Activated T-cell treated with anti-CD3 and anti-CD28 coated beads for 48 hours (primary cell): ENCODE measurements at places on chromosomes 13 and 19.

DNA sequence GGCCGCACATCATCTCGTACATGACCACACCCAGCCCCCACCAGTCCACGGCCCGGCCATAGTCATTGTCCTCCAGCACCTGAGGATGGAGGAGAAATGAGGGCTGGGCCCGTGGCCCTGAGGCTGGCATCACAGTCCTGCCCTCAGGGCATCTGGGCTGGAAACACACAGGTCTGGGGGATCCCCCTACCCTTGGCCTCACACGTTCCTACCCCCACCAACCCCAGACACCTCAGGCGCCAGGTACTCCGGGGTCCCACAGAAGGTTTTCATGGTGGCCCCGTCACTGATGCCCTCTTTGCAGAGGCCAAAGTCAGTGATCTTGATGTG lies 9.5 kb upstream of the CCNP start:
- DNase-seq, result no peak

DNA sequence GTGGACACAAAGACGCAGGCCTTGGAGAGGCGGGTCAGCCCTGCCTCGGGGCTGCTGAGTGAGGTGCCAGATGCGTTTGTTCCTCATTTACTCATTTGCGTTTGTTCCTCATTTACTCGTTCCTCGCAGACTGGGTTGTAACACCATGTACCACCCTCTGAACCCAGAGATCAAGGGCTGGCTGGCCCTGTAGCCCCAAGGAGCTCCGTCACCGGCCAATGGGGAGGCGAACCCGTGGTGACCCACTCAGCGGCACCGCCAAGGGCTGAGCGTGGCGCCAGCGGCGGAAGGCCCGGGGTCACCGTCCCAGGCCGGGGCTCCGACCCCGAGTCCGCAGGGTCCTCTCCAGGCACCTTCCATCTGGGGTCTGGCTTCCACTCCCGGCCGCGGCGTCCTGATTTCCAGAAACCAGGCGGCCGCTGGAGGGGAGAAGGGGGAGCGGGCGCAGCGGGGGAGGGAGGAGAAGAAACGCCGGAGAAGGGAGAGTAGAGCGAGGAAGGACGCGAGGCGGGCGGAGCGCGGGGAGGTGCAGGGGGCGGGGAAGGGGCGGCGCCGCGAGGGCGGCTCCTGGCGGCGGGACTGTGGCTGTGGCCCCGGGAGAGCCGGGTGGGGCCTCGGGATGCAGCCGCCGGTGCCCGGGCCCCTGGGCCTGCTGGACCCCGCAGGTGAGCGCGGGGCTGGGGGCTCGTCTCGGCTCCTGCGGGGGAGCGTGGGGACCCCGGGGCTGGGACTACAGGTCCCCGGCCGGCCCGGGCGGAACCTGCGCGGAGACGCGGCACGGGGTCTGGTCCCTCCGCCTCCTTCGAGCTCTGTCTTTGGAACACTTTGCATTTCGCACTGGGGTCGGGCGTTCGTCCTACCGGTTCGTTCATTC lies at the start of gene TMEM255B:
TSS of gene TMEM255B (plus strand) at position 576 of the 874 bp plus-strand sequence. CDS start at position 620, 44 bp downstream.
- DNase-seq, result peak; percentile 71

DNA sequence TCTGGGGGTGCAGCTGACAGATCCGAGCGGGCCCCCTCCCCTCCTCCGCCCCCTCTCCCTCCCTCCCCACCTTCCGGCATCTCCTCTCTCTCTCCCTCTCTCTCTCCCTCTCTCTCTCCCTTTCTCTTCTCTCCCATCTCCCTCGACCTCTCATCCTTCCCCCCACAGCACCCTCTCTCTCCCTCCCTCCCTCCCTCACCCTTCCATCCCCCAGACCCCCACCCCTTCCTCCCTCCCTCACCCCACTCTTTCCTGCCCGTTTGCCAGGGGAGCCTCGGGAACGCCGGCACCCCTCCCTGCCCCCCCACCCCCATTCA lies 666 bp downstream of the CELF5 start:
- DNase-seq, result no peak

DNA sequence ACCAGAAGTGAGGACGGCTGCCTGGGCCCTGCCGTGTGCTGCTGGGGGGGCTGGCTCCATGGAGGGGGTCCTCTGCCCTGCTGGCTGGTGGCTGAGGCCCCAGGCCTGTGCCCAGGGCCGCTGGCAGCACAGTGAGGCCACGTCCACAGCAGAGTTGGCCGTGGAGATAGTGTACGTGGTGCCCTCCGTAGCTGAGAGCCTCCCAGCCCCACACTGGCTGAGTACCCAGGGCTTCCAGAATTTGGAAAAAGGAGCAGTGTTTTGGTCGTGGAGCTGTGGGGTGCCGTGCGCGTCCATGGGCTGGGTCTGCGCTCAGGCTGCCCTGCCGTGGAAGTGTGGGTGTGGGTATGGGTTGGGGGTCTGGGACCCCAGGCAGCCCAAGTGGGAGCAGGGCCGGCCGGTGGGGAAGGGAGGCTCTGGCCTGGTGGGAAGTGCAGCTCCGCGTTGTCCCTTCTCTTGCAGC lies 5.9 kb downstream of the PTBP1 start:
- DNase-seq, result no peak

- DNase-seq, result no peak
Observed at GRCh38 chr19:42052241-42052863, 17.7 kb downstream of the GRIK5 start.

DNA sequence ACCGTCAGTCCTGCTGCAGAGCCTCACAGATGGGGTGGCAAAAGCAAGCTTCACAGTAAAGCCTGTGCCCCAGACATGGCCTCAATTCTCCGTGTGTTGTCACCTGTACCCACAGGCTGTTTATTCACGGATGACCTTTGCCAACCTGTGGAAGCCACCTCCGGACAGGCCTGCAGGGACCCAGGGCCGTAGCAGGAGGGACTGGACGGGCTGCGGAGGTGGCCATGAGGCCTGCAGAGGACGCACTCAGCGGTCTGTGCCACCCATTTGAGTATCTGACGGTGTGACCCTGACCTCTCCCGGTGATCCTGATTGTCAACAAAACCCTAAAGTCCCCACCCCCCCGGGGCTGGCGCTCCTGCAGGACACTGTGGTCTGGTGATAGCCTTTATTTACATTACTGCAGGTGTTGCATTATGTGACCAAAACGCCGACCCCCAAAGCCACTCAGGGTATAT lies 7.8 kb upstream of the KLF16 start:
- no peak for DNase-seq

GRCh38 chr13:98697791-98698190 lies 54.7 kb downstream of the SLC15A1 start:
- DNase-seq, result no peak

DNA sequence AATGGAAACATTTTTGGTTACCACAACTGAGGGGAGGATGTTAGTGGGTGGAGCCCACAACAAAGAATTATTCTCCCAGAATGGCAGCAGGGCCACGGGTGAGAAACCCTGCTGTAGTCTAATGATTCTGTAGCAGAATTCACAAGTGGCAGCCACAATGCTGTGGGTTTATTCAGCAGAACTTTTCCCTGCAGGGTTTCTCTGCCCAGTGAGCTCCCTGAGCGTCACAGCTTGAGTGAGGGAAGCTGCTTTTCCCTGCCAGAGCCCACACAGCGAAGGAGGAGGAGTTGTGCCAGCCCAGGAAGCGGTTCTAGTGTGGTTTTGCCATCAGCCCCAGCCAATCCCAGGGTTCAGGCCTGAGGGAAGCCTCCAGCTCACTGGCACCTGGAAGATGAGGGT lies 4.4 kb downstream of the ATP12A start:
- no peak for DNase-seq

DNA sequence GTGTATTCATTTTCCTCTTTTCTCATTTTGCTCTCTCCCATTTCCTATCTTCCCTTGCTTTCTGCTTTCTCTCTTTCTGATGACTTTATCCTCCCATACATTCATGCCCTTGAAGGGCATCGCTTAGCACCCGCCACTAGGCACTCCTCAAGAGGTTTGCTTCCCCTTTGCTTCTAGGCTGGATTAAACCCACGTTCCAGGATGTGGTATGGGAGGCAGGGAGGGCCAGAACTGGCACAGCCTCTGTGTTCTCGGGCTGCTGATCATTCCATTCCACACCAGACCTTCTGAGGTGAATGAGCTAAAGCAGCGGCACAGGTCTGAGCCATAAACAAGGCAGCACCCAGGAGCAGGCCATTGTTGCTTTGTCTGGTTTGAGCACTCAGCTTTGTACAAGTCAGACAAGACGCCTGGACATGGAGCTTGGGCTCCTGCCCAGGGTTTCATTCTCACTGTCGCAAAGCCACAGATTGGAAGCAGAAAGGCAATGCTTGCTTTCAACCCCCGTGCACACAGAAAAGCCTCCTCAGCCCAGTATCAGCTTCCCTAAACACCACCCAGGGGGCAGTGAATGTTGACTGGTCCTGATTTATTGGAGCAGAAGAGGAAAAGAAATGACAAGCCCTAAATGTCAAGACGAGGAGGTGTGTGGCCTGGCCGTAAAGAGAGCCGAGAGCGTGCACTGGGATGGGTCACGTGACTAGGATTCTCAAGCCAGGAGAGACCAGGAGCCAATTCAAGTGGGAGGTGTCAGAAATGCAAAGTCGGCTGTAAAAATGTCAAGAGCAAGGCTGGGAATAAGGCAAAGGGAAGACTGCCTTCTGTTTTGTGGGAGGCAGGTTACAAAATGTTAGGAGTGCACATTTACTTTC lies 218.0 kb upstream of the SERP2 start:
- DNase-seq, result no peak

DNA sequence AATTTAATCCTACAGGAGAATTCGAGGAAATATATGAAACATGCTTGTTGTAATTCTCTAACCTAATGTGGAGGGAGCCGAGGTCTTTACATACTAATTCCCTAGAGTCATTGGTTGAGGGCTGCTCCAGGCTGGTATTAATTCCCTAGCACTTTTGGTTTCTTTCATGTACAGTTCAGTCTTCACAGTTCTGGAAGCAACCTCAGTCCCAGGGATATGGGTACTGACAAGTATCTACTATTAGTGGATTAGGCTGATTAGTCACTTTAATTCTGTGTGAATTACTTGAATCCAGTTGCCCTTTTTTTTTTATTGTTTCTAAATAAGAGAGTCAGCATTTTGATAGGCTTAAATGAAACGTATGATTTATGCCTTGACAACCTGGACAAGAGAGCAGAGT lies 172.3 kb upstream of the HTR2A start:
- DNase-seq, result no peak

DNA sequence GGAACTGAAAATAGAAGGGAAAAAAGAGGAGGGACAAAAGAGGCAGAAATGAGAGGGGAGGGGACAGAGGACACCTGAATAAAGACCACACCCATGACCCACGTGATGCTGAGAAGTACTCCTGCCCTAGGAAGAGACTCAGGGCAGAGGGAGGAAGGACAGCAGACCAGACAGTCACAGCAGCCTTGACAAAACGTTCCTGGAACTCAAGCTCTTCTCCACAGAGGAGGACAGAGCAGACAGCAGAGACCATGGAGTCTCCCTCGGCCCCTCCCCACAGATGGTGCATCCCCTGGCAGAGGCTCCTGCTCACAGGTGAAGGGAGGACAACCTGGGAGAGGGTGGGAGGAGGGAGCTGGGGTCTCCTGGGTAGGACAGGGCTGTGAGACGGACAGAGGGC lies at the start of gene CEACAM5:
TSS of gene CEACAM5 (plus strand) at position 146 of the 400 bp plus-strand sequence. CDS start at position 252, 106 bp downstream.
- DNase-seq, result no peak

DNA sequence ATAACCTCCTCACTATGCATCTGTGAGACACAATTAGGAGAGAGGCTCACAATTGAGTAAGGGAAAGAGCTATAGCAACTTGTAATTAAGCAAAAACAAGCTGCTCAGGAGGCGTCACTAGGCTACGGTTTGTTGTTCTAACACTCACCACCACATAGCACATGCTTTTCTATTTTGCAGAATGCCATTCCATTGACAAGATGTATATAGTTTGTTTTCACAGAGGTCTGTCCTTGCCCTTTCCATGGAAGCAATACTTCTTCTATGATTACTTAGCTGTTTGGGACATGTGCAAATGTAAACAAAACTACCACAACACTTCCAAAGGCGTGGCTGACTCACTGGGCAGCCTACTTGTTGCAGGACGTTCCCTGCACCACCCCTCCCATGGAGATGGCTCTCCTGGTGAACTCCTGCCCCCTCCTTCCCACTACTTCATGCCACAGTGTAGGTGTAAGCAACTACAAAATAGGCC lies 33.9 kb upstream of the FAM216B start:
- no peak for DNase-seq

GRCh38 chr19:35184267-35184666 lies 29.7 kb downstream of the FXYD5 start:
- no peak for DNase-seq

DNA sequence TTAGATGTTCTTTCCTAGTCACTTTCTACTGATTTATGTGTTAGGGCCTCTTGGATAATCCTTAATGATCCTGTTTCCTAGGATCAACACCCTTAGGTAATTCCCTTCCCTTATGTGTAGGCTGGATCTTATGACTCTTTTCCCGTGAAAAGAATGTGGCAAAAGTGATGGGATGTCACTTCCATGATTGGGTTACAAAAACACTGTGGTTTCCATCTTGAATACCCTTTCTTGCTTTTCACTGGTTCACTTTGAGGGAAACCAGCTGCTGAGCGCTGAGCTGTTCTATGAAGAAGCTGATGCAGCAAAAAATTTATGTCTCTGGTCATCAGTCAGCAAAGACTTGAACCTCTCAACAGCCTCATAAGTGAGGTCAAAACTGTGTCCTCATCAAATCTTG lies 609.4 kb downstream of the OLFM4 start:
- no peak for DNase-seq

DNA sequence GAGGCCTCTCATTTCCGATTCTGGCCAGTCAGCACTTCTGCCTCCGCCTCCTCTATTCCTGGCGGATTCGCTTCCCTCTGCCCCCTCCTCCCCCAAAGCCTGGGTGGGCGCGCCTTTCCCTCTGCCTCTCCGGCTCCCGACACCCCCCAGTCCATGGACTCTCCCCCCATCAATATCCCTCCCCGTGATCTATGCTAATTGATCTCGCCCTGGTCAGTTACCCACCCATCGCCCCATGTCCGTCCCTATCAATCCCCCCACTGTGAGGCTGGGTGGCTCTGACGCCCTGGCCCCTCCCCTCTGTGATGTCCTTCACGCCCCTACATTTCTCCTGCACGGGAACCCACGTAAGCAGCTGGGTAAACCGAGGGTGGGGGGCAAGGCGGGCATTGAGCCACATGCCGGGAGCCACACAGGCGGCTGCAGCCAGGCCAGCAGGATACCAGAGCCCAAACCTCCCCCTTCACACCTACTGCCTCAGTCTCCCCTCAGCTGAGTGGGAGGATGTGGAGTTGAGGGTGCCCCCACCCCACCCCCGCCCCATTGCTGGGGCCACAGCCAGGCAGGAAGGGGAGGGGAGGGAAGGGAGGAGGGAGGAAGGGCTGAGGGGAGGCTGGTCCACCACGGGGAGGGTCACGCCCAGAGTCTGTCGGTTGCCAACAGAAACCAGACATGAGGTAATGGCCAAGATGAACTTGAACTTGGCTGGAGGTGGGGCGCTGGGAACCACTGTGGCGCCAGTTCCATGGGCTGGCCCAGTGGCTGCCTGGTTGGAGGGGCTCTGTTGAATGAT lies 21.0 kb downstream of the SMIM24 start:
- no peak for DNase-seq

DNA sequence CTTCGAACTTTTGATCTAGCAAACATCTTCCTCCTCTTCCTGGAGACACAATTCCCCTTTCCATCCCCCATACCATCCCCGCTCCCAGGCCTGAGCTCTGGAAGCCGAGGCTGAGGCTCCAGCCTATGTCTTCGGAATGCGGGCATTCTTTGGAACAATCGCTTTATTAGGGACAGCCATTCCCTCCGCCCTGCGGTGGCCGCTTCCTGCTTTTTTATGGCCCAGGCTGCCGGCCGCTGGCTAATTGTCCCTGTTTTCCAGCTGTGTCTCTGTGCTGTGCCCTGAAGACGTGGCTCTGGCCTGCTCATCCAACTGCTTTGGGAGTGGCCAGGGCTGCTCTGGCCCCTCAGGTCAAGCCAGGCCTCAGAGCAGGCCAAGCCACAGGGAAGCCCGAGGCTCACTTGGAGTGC lies 2.1 kb upstream of the CDX2 start:
- no peak for DNase-seq
